ENCODE measurements at places on chromosomes 2 and 18. TPM values are rescaled to one million over a fixed set of nuclear protein-coding genes. Genes with fewer than 3 reads are reported as not detected.

The RBM44 gene
- 0.72 TPM for total RNA-seq

The BOLL gene
- not detected for total RNA-seq

The CENPA gene
- 0.63 TPM for total RNA-seq

The ZNF521 gene
- total RNA-seq: 18.0 TPM

The GPBAR1 gene
- total RNA-seq: 3.2 TPM

DNA sequence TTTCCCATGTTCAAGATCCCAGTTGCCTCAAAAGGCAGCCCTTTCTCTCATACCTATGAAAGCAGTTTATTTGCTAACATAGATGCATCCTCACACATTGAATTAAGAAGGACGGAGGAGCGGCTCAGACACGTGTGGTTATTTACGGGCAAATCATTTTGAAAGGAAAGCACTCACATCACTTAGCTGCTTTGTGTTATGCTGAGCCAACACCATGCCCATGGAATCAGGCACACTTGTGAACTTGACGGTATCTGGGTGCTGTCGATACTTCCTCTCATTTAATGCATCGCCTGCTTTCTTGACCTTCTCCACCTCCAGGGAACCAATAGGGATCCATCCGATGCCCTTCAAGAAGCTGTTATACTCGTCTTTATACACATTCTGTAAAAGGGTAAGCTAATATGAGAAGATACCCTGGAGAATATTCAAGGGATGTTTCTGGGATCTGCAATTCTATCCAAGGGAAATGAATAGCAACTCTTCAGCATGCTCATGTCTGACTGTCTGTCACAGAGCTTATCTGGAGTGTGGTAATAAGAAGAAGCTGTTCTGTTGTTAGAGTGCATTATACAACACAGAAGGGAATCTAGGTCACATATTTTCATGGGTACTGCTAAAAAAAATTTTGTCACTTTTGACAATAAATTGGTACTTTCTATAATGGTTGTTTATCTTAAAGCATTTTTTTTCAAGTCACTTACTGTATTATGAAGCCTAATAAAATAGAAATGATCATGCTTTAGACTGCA, 63.3 kb downstream of the NEB start:
- no peak for DNase-seq

DNA sequence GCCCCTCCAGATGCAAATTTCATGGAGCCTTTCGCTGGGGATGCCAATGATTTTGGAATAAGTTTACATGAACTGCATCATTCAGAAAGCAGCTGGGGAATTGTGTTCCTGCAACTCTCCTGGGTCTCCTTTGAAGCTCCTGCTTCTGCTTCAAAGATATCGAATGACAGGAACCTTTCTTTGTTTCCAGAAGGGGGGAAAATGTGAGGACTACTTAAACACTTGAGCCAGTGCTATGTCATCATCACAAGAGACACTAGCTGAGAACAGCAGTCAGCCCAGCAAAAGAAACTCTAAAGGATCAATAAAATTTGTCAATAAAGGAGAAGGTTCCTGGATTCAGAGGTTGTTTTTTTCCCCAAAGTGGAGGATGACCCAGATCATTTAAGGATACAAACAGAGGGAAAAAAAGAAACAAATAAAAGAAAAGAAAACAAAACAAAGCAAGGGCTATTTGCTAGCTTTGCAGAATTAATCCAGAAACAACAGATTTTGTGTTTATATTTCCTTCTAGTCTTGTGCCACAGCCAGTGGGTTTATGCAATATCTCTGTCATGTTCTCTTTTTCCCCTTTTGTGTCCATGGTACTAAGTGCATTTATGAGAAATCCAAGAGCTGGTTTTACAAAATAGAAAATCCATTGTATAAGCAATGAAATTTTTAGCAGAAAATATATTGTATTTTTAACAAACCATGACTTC, 463.7 kb downstream of the CDH2 start:
- DNase-seq: peak; percentile 46

DNA sequence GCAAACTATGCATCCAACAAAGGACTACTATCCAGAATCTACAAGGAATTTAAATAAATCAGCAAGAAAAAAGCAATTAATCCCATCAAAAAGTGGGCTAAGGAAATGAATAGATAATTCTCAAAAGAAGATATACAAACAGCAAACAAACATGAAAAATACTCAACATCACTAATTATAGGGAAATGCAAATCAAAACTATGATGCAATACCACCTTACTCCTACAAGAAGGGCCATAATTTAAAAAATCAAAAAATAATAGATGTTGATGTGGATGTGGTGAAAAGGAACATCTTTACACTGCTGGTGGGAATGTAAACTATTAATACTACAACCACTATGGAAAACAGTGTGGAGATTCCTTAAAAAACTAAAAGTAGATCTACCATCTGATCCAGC, 164.7 kb downstream of the ZBTB7C start:
- no peak for DNase-seq

- peak; percentile 98 for DNase-seq
Observed at GRCh38 chr2:20350753-20351554, at the start of gene PUM2. PUM2 (minus strand) TSS chr2:20350844; CDS start chr2:20327360, 23,484 bp downstream.

DNA sequence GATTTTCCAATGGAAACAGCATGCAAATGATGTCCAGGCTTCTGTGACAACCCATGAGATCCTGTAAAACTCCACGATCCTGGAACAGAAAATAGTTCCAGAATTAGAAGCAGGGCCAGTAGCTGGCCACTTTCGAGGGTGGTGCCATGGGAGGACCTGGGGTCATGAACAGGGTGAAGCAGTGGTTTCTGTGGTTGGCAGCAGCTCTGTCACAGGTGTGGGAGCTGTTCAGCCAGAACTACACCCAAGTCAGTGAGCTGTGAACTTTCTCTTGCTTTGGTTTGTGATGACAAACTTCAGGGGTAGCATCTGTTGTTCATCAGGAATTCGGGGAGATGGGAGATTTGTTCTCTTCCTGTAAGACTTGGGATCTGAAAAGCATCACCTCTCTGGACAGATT, 314.4 kb upstream of the NT5C1B start:
- DNase-seq: no peak

GRCh38 chr2:235940330-235940729, 227.9 kb downstream of the GBX2 start:
- no peak for DNase-seq

DNA sequence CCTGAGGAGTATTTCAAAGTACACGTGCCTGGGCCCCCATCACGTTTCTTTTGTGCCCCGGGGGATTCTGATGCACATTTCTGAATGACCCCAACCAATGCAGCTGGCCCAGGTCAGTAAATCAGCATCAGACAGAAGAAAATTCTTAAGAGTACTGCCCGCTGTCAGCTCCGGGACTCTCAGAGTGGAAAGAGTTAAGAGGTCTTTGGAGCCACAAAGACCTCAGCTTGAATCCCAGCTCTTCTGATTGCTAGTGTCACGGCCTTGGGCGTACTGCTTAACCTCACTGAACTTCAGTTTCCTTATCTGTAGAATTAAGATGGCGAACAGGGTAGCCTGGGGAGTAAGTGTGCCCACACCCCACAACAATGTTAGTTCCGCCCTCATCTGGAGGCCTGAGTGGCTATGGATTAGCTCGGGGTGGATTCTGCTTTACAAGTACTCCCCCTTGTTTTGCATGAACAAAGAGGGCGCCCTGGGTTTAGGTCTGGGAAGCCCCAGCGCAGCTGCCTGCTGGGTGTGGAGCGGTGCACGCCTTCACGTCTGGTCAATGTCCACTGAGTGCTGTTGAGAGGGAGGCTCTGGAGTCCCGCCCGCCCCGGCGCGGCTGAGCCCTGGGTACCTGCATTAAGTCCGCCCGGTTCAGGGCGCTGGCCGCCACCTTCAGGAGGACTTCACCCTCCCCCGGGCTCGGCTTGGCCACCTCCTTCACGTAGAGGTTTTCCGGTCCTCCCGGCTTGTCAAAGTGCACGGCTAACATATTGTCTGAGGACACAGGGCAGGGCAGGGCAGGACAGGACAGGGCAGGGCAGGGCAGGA, 858 bp downstream of the TP53I3 start:
- peak; percentile 97 for DNase-seq

GRCh38 chr2:97688062-97688827, 18.7 kb downstream of the C2orf92 start:
- DNase-seq: no peak

DNA sequence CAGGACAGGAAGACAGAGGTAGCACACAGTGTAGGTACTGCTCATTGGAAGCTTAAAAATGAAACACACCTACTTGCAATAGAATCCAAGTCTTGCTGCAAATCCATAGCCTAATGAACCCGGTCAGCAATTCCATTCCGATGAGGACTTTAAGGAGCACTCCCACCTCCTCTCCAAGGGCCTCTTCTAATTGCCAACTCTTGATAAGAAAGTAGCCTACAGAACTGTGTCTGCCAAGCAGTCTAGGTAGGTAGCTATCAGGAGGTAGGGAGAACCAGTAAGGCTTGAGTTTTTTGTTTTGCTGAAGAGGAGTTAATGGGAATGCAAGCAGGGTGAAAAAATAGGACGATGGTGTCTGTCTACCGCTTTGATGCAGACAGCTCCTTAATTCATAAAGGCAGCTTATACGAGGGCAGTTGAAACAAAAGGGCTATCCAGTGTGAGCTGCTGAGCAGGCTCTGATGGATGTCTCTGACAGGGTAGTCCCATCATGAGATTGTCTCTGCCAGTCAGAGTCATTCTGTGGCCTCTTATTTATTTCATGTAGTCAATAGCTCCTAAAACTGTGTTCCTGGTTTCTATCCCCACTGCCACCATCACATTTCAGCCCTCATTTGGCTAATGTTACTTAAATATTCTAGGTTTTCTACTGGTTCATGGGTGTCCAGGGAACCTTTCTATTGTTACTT, 155.6 kb upstream of the DNMT3A start:
- no peak for DNase-seq

DNA sequence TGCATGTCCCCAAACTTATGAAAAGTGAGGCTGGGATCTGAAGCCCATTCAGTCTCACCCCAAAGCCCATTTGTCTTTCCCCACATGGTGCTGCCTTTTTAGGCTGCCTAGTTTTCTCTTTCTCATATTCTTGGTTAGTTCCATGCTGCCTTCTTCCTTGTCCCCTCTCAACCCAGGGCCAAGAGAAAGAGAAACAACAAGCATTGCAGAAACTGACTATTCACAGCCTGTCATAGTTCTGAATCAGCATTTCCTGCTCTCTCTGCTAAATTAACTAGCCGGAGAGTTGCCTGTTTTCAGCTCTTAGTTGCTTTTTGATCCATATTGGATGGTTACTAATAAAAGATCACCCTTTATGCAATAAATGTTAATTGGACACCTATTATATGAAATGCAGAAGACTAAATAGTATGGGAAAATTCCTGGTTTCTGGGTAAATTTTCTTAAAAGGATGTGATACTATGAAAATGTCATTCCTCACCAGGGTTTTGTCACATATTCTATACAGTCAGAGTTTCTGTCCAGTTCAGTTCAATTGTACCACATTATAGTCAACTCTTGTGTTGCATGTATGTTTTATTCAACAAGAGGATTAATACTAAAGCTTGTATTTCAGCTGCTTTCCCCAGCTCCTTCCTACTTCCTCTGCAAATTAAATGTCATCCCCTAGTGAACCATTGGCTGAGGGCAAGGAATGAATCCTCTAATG, 246.5 kb downstream of the GALR1 start:
- DNase-seq: no peak

GRCh38 chr18:73737990-73738389, 409.6 kb downstream of the FBXO15 start:
- DNase-seq: no peak

DNA sequence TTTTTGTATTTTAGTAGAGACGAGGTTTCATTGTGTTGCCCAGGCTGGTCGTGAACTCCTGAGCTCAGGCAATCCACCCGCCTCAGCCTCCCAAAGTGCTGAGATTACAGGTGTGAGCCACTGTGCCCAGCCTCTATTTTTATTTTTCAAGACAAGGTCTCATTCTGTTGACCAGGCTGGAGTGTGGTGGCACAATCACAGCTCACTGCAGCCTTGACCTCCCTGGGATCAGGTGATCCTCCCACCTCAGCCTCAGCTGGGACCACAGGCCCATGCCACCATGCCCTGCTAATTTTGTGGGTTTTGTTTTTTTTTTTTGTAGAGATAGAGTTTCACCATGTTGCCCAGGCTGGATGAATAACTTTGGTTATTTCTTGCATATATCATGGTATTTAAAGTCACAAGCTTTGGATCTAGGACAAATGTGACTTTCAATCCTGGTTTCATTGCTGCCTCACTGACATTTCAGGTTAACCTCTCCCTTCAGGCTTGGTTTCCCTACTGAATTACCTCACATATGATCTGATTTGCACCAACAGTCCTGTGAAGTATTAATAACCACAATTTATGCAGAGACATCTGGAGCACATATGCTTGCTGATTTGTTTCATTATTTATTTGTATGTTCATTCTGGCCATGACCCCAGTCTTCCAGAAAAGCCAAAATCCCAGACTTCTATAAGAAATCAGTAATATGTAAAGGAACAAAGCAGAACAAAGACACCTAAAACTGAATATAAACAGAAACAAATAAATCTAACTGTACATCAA, 17.5 kb upstream of the RAB31 start:
- no peak for DNase-seq

GRCh38 chr18:35491700-35492077, 6.1 kb downstream of the INO80C start:
- DNase-seq: no peak

DNA sequence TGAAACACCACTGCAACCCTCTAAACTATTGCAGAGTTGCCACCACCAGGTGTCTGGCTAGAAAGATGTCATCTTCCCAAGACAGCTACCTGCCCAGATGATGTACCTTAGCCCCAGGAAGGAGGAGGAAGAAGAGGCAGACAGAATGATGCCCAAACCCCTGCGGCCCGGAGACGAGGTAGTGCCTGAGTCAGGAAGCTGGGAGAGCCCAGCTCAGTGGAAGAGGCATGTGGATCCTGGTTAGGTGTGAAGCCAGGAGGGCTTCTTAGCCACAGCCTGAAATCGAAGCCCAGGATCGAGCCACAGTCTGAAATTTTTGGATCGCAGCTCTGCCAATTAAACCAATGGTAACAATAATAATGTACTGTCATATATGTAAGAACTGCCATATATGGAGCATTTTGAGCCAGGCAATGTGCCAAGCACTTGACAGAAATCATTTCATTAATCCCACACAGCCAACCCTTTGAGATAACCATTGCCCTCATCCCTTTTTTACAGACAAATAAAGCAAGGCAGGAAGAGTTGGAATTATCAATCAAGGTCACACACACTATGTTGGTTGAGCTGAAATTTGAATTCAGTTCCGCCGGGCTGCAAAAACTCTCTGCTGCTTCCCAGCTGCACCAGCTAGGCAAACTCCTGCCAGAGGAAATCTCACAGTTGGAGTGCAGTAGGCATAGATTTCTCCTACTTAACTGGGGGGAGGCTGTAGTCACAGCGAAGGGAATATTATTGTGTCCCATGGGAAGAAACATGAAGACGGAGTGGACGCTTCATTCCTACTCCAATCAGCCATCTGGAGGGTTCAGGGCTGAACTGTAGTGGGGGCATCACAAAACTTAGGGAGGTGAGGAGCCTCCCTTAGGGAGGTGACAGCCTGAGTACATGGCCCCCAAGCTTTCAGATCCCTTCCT, 19.4 kb upstream of the CYP1B1 start:
- peak; percentile 65 for DNase-seq

GRCh38 chr2:177666408-177666807, 273.8 kb downstream of the AGPS start:
- no peak for DNase-seq

GRCh38 chr2:69817729-69818501, 11.5 kb upstream of the GMCL1 start:
- DNase-seq: no peak

- DNase-seq: no peak
Observed at GRCh38 chr2:130241041-130241707, 42.9 kb upstream of the TUBA3E start.

GRCh38 chr18:42536442-42536841, 579.0 kb downstream of the RIT2 start:
- DNase-seq: no peak
